ENCODE measurements at places on chromosomes 3 and 15. TPM values are rescaled to one million over a fixed set of nuclear protein-coding genes. Genes with fewer than 3 reads are reported as not detected.

The CCDC54 gene
- not detected for total RNA-seq

The CKMT1B gene
- total RNA-seq = not detected

The CHRNA3 gene
- total RNA-seq = not detected

The ADAMTS17 gene
- total RNA-seq = 0.17 TPM

The MCCC1 gene
- 29.1 TPM for total RNA-seq

The CELF6 gene
- 0.17 TPM for total RNA-seq

Measured in fibroblast of lung (primary cell).